ENCODE measurements at places on chromosomes 1 and 21.

DNA sequence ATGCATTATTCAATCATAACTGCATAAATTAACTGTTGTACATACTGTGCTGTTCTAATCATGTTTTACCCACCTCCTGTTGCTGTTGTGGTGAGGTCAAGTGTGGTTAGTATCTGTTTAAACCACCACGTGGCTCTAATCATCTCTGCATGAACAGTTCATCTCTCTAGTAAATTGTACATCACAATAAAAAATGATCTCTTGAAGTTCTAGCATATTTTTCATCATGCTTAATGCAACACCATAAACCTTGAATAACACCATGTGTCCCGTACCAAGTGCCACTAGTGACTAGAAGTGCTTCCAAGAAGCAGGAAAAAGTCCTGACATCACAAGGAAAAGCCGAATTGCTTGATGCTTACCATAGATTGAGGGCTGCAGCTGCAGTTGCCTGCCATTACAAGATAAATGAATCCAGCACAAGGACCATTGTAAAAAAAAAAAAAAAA, 51.7 kb downstream of the SNRPE start:
- DNase-seq = no peak

GRCh38 chr1:29719253-29719652, 482.9 kb downstream of the PTPRU start:
- no peak for DNase-seq

GRCh38 chr1:180278194-180278515, 48.1 kb downstream of the LHX4 start:
- no peak for DNase-seq

GRCh38 chr1:201379733-201380242, 2.3 kb upstream of the TNNT2 start:
- DNase-seq = no peak

DNA sequence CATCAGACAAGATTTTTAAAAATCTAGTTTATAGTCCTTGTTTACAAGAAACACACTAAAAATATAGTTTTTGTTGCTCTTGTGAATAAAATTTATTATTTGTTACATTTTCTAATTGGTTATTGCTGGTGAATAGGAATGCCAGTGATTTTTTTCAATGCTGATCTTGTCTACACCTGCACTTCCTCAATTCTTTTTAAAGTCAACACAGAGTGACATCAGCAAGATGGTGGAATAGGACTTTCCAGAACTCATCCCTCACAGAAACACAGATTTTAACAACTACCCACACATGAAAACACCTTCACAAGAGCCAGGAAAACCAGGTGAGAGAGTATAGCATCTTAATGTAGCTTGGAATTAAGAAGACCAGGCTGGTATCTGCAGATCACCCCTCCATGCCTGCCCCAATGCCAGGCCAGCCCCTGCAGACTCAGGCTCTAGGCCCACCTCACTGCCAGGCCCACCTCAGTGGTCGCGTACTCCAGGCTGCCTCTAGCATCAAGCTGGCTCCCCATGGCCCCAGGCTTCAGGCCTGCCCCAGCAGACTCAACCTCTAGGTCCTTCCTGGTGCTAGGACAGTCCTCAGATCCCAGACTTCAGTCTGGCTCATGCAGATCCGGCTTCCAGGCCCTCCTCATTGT, 117.6 kb downstream of the WDR3 start:
- no peak for DNase-seq

GRCh38 chr1:4678066-4678717, 23.8 kb downstream of the AJAP1 start:
- DNase-seq = no peak

GRCh38 chr1:228685081-228685660, 50.1 kb upstream of the RHOU start:
- DNase-seq = no peak

DNA sequence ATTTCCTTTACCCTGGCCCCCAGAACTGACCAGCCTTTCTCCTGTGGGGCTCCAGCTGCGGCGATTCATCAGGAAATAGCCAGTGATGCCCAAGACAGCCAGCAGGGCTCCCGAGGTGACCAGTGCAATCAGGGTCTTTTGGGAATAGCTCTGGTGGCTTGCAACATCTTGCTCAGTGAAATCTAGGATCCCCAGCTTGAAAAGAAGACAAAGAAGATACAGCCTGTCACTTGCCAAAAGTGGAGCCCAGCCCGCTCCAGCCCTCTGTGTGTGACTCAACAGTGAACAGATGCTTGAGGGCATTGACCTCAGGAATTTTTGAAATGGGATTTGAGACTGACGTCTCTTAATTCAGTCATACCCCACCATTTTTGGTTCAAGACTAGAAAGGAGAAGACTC, 22.3 kb downstream of the CD34 start:
- DNase-seq = no peak

GRCh38 chr1:99557546-99558202, 88.2 kb upstream of the PALMD start:
- no peak for DNase-seq

DNA sequence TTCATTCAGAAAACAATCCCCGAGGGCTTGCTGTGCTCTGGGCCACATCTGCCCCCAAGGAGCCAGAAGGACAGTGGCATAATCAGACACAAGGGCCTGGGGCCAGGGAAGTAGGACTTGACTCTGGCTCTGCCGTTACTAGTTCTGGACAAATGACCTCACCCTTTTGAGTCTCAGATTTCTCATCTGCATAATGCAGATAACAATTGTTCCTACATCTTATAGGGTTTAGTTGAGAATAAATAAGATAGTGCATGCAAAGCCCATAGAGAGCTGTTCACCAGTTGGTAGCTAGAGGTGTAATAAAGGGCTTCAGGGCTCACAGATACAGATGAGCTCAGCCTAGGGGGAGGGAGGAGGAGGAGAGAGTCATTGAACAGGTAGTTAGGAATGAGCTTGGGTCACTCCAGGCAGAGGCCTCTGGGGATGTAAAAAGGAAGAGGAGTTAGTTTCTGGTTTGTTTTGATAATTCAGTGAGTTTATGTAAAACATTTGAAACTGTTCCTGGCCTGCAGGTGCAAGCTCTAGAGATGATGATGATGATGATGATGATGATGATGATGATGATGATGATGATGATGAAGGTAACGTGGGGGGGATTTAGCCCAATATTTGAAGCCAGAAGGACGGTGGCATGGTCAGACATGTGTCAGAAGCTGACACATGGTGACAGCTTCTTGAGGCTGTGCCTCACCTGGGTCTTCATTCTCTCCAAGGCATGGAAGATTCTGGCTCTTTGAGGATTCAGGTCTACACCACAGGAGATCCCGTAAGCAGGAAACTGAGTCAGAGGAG, 858 bp downstream of the LACTBL1 start:
- no peak for DNase-seq

DNA sequence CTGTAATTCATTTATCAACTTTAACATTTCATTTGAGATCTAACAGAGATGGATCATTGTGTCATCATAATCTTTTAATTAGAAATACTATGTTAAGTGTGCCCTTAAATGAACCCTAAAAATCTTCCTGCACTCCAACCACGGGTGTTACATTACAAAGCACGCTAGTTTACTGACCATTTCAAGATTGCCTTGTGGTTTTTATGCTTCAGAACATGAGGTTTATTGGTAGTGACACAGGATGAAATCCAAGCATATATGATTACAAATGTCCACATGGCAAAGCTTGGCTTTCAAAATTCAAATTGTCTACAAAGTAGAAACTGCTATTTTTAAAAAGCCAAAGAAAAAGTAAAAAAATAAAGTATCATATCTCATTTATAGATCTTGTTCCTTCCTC, 190.4 kb upstream of the USP25 start:
- no peak for DNase-seq

- no peak for DNase-seq
Observed at GRCh38 chr1:36835017-36835695, 199.2 kb downstream of the GRIK3 start.

GRCh38 chr1:101971304-101971703, 25.4 kb downstream of the OLFM3 start:
- no peak for DNase-seq

- no peak for DNase-seq
Observed at GRCh38 chr1:42380586-42381279, at the start of gene RIMKLA. Gene RIMKLA, plus strand, starts transcription at chr1:42380792. Its CDS starts 143 bp downstream, at chr1:42380935.

- DNase-seq = no peak
Observed at GRCh38 chr1:41418857-41419583, 57.8 kb downstream of the FOXO6 start.

DNA sequence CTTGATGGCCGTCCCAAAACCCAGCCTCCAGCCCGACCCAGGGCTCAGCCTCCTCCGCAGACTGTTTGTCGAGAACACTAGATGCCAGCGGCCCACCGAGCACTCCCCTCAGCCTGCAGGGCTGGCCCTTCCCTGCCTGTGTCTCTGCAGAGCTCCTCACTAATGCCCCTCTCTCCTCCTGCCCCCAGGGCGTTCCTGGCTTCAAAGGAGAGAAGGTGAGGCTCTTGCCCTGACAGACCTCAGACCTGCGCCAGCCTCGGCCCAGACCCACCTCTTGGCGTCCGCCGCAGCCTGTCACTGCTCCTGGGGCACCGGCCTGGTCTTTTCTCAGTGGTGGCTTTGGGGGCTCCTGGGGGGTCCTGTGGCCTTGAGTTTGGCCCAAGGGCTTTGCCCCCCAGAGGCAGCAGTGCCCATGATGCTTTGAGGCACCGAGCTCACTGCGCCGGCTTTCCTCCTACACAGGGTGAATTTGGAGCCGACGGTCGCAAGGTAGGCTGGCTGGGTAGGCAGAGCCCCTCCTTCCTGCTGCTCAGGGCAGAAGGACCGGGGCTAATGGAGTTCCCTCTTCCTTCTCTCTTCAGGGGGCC, 18.4 kb downstream of the COL6A2 start:
- no peak for DNase-seq

DNA sequence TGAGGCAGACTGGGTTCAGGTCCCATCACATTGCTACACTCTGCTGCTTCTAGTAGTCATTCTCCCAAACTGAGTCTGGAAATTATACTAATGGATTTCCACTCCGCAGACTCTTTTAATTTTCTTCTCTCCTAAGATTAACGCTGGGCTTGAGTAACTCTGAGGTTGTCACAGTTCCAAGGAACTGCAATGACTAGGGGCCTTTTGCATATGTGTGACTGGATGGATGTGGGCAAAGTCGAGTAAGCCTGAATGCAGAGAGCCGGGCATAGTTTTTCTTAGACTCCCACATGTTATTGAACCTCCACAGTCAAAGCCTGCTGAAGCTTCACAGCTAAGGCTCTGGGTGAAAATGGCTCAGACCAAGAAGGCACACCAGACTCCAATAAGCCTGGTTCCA, 160.9 kb upstream of the PROX1 start:
- no peak for DNase-seq

DNA sequence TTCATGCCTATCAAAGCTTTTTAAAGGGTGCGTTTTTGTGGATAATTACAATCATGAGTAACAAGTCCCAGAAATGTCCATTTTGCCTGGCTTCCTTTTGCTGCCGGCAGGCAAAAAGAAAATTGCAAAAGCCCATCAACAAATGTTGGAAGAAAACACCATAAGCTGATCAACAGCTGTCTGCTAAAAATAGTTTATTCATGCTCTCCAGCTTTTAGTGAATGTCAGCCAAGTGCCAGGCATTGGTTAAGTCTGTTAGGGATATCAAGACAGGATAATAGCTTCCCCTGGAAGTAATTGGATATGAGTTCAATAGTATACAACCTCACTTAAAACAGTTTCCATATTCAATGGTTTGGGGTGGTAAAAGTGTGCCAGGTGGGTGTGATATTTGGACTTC, 13.6 kb upstream of the AGMAT start:
- DNase-seq = no peak
